Naive thymus-derived CD8-positive, alpha-beta T cell (primary cell): ENCODE measurements at places on chromosomes 3 and 15. TPM values are rescaled to one million over a fixed set of nuclear protein-coding genes. Genes with fewer than 3 reads are reported as not detected.

DNA sequence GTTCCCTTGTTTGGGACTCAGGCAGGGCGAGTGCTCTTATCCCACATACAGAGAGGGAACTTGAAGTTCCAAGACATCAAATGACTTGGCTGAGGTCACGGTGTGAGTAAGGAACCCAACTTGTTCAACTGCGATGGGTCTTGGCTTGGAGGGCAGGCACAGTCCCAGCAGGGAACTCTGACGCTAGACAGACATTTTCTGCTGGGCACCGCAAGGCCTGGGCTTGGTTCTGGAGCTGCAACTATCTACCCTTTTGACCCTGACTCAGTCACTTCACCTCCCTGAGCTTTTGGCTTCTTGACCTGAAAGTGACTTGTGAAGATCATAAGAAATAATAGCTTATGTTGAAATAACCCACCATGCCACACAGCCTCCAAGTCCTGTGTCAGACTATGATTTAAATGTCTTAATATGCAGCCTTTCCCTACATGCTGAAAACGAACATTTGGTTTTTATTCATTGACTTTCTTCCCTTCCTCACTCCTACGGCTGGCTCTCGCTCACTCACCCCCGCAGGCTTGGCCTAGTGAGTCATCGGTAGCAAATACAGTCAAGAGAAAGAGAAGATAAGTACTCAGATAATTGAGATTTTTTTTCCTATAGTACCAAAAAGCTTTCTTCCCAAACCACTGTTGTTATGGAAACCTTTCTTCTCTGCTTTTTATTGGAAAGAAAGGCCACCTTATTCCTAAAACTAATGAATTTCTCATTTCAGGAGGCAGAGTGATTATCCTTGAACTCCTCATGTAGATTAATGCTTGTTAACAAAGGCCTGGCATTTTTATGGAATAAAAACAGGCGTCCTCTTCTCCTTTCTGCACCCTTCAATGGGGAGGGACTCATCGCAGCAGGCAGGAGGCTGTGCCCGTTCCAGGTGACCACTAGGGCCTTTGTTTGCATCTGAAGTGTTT lies 178.4 kb downstream of the ATP10A start:
- no peak for DNase-seq

Gene FLNB
- polyA plus RNA-seq: 11.8 TPM

Gene NRG4
- polyA plus RNA-seq: not detected

DNA sequence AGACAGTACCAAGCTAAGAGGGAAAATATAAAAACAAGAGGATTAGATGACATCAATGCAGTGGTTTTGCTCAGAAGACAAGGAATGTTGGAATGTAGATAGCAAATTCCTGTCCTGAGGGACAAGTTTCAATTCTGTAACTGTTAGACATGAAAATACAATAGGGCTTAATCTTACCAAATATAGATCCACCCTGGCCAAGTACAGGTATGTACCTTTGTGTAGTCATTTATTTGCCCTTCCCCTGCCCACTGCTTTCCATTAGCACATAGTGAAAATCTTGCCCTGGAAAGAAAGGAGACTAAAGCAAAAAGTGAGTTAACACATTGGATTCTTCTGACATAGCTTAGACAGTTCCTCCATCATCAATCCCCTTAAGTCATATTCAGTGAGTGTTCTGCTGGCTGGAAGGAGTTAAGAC lies 389.0 kb upstream of the THBS1 start:
- DNase-seq: no peak

DNA sequence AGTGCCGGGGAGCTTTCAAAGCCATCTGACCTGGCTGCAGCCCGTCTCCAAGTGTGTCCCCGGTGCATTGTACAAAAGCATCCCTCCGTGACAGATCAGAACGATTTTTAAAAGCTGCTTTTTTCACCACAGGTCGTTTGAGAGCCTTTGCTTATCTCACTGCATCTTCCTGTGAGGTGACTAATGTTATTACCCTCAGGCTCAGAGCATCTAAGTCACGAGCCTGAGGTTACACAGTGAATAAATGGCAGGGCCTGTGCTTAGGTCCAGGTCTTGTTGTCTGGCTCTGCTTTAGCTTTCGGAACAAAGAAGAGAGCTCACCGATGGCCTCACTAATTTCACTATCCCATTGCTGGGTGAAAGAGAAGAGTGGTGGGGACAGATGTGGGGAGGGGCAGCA lies 83.3 kb downstream of the SEC22A start:
- DNase-seq: no peak

Gene ITIH4
- not detected for polyA plus RNA-seq

DNA sequence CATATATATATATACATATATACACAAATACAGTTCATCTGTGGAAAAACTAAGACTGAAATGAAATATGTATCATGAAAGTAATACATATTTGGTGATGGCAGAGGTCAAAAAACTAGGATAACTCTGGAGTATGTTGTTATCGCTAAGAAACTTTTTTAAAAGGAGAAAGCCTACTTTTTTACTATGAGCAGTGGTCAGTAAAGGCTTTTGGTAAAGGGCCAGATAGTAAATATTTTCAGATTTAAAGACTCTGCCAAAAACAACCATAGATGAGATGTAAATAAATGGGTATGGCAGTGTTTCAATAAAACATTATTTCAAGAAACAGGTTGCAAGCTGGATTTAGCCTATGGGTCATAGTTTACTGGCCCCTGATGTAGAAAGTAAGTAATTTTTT lies 93.8 kb upstream of the TGFBR2 start:
- no peak for DNase-seq
